Suppressor macrophage treated with lipopolysaccharide for 1 hour (primary cell): ENCODE measurements at places on chromosomes 4 and X.

DNA sequence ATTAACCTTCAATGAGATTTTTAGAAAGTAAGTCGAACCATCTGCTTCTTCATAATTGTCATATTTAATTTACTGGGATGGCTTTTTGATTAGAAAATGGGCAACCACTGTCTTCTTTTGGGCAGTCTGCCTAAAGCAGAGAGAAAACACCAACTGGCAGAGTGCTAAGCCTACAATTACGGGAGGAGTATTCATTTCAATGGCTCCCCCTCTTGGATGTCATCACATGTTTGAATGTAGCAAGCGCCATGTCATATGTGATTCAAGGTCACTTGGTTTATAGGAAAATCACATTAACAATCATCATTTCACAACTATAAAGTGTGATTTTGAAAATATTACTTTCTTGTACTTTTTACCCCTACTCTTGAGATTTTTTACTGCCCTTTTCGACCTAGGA is 261.9 kb downstream of the FRMPD4 start:
- DNase-seq = no peak

- no peak for DNase-seq
Observed at GRCh38 chr4:125838924-125839323, 524.2 kb downstream of the FAT4 start.

- DNase-seq = no peak
Observed at GRCh38 chrX:124619710-124620109, 273.3 kb downstream of the SH2D1A start.

DNA sequence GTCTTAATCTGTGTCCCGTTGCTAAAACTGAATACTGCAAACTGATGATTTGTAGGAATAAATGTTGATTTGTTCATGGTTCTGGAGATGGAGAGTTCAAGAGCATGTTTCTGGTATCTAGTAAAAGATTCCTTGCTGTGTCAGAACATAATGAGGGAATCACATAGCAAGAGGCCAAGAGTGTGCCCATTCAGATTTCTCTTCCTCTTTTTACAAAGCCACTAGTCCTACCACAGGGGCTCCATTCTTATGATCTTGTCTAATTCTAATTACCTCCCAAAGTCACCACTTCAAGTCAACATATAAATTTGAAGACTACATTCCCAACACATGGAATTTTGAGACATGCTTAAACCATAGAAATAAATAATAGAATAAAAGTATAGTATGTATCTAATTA is 608.8 kb upstream of the EPHA5 start:
- DNase-seq = no peak

- no peak for DNase-seq
Observed at GRCh38 chr4:2393353-2394270, 24.8 kb downstream of the ZFYVE28 start.

DNA sequence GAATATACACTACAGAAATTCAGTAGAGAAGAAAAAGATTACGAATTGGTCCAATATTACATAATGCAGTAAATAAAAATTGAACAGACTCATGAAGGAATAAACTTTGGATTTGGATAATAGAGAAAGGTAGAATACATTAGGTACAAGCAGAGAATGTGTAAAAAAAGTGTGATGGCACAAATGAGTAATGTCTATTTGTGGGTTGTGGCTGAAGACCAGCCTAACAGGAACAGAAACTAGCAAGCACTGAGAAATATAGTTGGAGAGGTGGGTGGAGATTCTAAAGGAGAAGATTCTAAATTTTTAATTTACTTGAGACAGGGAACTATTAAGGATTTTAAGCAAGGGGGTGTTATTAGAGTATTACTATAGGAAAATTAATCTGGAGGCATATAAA is 15.2 kb upstream of the CLOCK start:
- DNase-seq = peak; percentile 85

DNA sequence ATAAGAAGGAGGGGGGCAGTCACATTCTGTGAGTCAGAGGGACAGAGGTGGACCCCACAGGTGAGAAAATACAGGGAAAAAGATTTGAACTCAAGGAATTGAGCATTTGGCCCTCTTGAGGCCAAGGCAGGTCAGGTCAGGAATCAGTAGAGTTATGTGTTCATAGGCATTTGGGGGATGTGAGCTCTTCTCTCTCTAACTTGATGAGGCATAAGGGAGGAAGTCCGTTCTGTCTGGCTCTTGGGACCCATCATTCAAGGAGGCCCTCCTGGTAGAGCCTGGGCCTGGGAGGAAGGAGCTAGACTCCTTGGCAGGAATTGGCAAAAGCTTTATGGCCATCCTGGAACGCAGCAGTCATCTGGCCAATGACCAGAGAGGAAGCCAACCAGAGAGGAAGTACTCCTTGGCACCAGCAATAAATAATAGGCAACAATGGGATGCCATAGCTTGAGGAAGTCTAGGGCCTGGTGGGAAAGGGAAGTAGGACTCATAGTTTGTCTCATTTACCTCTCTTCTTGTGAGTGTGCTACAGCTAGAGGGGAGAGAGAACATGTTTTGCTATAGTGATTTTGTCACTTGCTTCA is 53.0 kb downstream of the MSN start:
- peak; percentile 57 for DNase-seq

DNA sequence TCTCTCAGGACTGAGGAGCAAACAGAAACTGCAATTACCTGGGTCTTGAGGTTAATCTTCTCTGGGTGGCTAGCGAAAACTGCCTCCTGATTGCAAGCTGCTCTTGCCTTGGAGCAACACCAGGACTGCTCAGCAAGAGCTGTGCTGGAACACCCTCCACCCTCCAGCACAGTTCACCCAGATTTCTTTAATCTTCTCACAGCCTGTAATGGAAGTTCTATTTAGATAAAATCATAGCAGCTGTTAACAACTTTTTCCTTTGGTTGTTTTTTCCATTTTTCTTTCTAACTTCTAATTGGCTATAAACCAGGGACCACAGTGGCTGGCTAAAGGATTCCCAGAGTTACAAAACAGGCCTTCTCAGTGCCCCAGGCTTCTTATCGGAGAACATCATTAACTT is 36.3 kb downstream of the OPHN1 start:
- DNase-seq = no peak

DNA sequence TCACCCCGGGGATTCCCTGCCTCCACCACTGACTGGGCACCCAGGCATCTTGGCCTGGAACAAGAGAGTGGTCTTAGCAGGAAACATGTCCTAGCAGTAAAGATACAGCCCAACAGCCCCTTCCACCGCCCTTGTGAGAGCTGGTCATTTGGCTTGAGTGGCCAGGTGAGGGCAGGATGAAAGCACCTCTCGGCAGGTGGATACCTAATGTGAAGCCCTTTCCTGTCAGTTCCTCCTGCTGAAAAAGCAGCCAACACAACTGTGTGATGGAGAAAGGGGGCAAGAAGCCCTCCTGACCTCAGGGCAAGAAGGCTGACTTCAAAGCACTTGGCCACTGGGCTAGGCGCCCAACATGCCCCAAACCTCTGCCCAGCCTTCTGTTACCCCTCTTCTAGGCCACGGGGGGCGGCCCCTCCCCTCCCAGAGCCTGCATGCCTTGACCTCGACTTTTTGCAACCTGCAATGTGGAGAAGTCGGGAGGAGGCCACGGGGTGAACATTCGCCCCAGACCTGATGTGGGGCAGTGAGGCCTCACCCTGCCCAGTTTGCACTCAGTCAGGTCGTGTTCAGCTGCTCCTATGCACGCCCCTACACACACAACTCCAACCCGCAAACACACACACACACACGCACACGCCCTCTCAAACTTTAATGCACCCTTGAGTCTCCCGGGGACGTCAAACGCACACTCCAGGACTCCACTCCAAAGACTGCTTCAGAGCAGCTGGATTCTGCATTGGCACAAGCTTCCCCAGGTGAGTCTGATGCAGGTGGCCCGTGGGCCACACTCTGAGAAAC is 1.1 kb downstream of the LGI2 start:
- DNase-seq = no peak

DNA sequence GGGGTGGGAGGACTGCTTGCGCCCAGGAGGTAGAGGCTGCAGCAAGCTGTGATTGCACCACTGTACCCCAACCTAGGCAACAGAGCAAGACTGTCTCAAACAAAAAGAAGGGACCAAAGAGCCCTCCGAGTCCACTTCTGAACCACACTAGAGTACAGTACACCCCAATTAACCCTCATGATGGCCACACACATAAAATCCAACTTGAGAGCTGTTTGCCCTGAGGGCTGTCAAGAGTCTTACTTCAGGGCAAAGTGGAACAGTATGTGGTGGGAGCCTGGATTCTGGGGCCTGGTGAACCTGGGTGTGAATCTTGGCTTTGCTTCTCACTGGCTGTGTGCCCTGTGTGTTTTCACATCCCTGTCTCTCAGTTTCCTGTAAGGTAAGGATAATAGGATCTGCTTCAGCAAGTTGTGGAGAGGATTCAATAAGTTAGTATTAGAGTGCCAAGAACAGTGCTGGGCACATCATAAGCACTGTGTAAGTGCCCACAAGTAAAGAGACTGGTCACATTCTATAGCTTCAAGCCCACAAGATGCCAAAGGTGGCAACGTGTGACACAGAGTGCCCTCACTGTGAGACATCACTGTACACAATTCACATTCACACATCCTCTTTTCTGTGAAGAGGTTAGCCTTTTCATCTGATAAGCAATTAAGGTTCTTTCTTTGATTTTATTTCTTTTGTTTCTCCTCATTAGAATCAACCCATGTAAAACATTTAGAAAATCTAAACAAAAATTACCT is 52.1 kb downstream of the LEF1 start:
- no peak for DNase-seq

GRCh38 chr4:100933628-100934027 is 413.7 kb downstream of the PPP3CA start:
- peak; percentile 45 for DNase-seq

GRCh38 chr4:7052923-7053715 is 9.9 kb downstream of the TADA2B start:
- peak; percentile 42 for DNase-seq

DNA sequence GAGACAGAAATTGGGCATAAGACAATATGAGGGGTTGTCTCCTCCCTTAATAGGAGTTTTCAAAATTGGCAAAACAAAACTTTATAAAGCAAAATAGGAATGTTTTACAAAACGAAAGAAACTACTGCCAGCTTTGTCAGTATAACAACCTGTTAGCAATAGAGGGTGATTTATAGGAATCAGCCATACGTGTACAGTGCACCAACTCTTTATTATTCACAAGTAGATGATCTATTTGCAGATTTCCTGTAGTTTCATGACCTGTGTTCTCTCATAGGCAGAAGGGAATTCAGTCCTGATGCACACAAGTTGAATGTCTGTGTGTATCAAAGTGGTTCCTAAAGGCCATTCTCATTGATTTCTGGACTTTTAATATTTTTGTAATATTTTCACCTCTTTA is 116.3 kb downstream of the MFAP3L start:
- no peak for DNase-seq

DNA sequence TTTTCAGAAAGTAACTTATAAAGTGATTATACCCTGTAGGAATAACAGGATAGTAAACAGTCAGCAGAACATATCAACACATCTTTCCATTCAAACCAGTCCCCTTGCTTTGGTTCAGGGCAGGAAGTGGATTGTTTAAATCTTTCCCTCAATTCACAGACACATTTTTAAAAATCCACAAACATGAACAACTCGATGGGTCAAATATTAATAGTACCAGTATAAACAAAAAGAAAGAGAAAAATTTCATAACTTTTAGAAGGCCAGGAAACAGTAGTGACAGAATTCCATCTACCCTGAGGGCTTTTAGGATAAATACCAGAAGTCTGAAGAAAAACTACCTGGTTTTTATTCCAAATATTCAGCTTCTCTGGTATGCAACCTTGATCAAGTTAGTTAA is 1072.8 kb upstream of the PABPC4L start:
- DNase-seq = no peak

- no peak for DNase-seq
Observed at GRCh38 chrX:30183554-30183953, 31.8 kb upstream of the MAGEB2 start.

DNA sequence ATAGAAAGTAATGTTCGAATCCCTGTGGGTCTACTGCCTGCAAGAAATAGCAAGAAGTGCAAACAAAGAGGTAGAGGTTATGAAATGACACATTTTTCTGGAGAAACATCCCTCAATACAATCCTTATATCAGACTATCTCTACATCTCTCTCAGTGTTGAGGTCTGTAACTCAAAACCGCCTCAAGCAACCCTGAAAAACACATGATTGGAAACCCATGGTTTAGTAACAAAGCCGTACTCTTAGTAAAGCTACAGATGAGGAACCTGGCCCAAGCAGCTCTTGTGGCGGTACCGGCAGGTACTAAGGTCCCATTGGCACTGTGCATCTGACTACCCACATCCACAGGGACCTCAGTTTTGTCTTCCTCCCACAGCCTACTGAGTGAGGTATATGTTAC is 53.9 kb downstream of the IRF2 start:
- no peak for DNase-seq

DNA sequence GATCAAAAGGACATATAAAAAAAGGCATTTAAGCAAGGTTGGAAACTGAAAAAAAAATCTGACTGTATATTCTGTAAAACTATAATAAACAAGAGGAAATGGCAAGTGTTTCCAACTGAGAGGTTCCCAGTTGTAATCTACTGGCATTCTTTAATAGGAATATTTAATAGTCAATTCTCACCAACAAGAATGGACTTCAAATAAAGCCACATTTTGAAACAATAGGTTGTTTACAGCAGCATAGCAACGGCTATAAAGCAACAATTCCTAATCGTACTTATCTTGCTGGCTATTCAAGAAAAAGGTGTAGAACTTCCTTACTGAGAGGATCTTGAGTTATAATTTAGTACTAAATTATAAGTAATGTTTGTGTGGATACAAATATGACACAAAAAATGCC is 75.5 kb downstream of the VEGFC start:
- no peak for DNase-seq

DNA sequence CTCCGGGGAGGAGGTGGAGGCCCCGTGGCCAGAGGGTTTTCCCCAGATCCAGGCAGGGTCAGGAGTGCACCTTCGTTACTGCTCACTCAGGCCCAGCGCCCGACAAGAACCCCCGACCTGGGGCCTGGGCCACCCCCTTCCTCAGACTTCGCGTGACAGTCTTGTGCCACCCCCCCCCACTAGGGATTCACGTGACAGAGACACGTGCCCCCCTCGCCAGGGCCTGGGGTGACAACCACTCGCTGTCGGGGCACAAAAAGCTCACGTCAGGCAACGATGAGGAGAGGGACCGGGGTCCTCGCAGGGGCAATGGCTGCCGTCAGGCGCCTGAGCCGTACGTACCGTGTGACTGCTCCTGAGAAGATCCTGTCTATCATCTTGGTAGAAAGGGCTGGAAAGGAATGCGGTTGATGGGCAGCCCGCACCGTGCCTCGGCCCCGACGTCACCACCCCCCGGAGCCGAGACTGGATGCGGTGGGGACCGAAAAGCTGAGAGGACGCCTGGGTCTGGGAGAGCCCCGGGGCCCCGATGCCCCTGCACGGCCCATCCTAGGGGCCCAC is 23.0 kb upstream of the GTPBP6 start:
- no peak for DNase-seq

- DNase-seq = no peak
Observed at GRCh38 chr4:82287720-82288119, 86.1 kb downstream of the HNRNPD start.
